ENCODE measurements at places on chromosomes 6 and 20.
A peak's percentile ranks its signal among the peaks of the same experiment; 100 is the strongest.

DNA sequence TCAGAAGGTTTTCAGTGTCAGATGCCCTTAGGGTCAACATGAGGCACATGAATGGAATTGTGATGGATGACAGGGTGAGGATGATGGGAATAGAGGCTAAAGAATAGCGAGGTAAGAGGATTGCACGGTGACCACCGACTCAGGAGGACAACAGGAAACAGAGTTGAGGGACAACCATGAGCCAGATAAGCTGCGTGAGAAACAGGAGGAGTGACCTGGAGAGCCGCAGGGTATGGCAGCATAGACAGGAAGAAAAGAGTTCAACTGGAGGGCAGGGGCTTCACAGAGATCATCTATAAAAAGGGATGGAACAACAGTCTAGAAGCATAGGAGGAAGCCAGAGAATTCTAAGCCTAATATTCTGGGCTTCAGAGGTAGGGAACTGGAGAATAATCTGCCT lies 84.7 kb upstream of the ENPP5 start:
- no peaks in the 10 kb centered on the region for H3K4me1 ChIP-seq
- no peaks in the 10 kb centered on the region for H3K36me3 ChIP-seq
- no peaks in the 10 kb centered on the region for H3K27me3 ChIP-seq
- no peak for DNase-seq
- no peak overlapping the region for H3K4me3 ChIP-seq

DNA sequence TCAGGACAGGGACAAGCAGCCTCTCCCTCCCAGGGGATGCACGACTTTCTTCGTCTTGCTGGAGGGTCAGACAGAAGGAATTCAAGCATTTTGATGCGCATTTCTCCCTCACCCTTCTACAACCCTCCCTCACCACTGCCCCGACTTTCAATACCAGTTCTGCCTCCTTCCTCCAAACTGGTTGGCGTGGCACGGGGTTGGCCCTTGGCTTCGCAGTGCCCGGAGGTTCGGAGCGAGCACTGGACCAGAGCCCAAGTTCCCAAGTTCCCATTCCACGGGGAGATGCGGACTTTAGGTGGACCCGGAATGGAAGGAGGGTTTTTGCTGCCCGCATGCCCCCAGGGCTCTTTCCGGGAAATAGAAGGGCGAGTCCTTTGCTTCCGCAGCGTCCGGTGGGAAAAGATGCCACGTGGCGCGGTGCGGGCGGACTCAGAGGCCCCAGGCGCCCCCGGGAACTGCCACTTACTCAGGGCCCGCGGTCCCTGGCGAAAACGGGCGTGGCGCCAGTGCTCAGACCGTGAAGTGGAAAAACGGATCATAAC lies 8.0 kb upstream of the LAMP5 start:
- H3K4me3 ChIP-seq, result no peak overlapping the region
- H3K4me1 ChIP-seq, result no peaks in the 10 kb centered on the region
- peaks cover 6% of the 10 kb centered on the region for H3K27me3 ChIP-seq
- no peak for DNase-seq
- no peaks in the 10 kb centered on the region for H3K36me3 ChIP-seq

- DNase-seq, result no peak
- H3K27me3 ChIP-seq, result no peaks in the 10 kb centered on the region
- no peaks in the 10 kb centered on the region for H3K36me3 ChIP-seq
- H3K27ac ChIP-seq, result no peak overlapping the region
- H3K4me3 ChIP-seq, result no peak overlapping the region
Measured at GRCh38 chr6:23250556-23250955, 681.2 kb downstream of the HDGFL1 start.

GRCh38 chr6:98380589-98380988 lies 453.8 kb upstream of the POU3F2 start:
- no peaks in the 10 kb centered on the region for H3K4me1 ChIP-seq
- no peak overlapping the region for H3K4me3 ChIP-seq
- no peak overlapping the region for H3K27ac ChIP-seq

GRCh38 chr6:164166515-164166914 lies 752.0 kb downstream of the QKI start:
- H3K4me1 ChIP-seq, result no peaks in the 10 kb centered on the region
- H3K27me3 ChIP-seq, result no peaks in the 10 kb centered on the region
- DNase-seq, result no peak
- H3K4me3 ChIP-seq, result no peak overlapping the region
- no peak overlapping the region for H3K27ac ChIP-seq
- no peaks in the 10 kb centered on the region for H3K36me3 ChIP-seq

GRCh38 chr6:163252061-163252591 lies 162.4 kb upstream of the QKI start:
- no peak overlapping the region for H3K27ac ChIP-seq
- DNase-seq, result no peak
- no peaks in the 10 kb centered on the region for H3K4me1 ChIP-seq
- no peaks in the 10 kb centered on the region for H3K36me3 ChIP-seq

DNA sequence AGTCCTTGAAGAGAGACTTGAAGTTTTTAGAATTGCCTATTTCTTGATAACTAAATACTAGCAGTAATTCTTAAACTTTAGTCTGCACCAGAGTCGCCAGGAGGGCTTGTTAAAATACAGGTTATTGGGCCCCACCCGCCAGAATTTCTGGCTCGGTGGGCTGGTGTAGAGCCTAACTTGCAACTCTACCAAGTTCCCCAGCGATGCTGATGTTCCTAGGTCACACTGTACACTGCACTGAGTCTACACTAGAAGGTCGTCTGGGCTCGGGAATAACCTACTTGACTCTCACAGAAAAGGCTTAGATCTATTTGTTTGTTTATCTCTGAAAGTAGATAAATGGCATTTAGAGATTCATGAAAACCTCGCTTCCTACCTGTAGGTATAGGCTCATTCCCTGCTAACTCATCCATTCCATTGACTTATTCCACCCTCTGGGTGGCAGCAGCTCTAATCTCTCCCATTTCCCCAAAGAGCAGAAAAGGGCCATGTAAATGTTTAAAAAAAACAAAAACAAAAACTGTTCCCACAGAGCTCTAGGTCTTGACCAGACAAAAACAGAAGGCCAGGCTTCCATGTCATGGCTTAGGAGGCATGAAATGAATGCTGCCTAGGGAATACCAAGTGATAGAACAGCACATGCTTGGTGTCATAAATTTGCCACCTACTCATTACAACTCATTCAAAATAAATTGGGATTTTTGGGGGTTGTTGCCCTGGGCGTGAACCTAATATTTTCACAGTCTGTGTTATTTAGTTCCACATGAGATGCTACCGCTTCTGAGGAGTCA lies 292.1 kb downstream of the ADGB start:
- H3K4me3 ChIP-seq, result no peak overlapping the region
- no peaks in the 10 kb centered on the region for H3K36me3 ChIP-seq
- H3K4me1 ChIP-seq, result no peaks in the 10 kb centered on the region
- H3K27me3 ChIP-seq, result no peaks in the 10 kb centered on the region

DNA sequence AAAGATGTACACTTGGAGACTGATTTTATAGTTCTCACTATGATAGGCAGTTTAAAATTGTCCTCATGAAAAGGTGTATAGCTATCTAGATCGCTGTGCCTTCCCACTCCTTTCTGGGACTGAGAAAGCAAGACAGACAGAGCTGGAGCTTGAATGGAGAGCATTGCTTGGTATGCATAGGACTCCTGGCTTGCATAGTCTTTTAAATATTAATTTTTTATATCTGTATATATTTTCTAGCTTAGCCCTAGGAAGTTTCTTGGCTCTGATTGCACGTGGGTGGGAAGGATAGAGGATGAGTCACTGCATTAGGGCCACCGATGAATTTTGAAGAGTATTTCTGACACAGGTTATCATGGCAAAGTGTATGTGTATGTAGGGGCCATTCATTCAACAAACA lies 150.0 kb upstream of the SPACA1 start:
- H3K27me3 ChIP-seq, result no peaks in the 10 kb centered on the region
- no peak overlapping the region for H3K4me3 ChIP-seq
- no peak for DNase-seq
- H3K36me3 ChIP-seq, result no peaks in the 10 kb centered on the region
- no peaks in the 10 kb centered on the region for H3K4me1 ChIP-seq

DNA sequence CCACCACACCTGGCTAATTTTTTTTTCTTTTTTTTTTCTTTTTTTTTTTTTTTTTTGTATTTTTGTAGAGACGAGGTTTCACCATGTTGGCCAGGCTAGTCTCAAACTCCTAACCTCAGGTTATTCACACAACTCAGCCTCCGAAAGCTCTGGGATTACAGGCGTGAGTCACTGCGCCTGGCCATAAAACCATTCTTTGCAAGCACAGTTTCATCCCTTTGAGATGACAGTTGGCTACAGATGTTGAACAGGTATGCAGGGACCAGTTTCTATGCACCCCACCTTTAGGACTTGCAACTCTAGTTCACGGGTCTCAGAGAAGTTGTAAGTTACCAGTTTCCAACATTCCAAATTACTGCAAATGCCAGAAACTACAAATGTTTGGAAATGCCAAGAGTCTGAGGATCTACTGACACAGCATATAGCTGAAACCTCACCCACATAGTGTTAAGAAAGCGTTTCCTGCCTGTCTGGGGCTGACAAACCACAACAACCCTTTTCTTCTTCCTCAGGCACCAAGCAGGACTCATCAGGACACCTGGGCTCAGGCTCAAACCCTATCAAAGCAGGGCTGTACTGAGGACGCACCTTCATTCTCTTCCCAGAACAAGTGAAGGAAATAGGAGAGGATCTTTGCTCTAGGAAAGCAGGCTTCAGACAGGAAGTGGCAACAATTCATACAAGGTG lies 22.9 kb downstream of the ARHGAP18 start:
- no peak overlapping the region for H3K27ac ChIP-seq
- no peak for DNase-seq
- no peaks in the 10 kb centered on the region for H3K27me3 ChIP-seq
- H3K36me3 ChIP-seq, result no peaks in the 10 kb centered on the region
- H3K4me1 ChIP-seq, result no peaks in the 10 kb centered on the region

- DNase-seq, result peak; percentile 27
- H3K27me3 ChIP-seq, result no peaks in the 10 kb centered on the region
- no peak overlapping the region for H3K4me3 ChIP-seq
- peaks cover 8% of the 10 kb centered on the region for H3K4me1 ChIP-seq
Measured at GRCh38 chr6:168192195-168192900, 113.3 kb upstream of the FRMD1 start.

- no peaks in the 10 kb centered on the region for H3K27me3 ChIP-seq
- no peak overlapping the region for H3K4me3 ChIP-seq
- no peaks in the 10 kb centered on the region for H3K4me1 ChIP-seq
- DNase-seq, result no peak
- H3K36me3 ChIP-seq, result no peaks in the 10 kb centered on the region
- no peak overlapping the region for H3K27ac ChIP-seq
Measured at GRCh38 chr20:18669241-18670019, 81.6 kb downstream of the DTD1 start.

GRCh38 chr20:15756754-15757115 lies 816.5 kb downstream of the KIF16B start:
- no peaks in the 10 kb centered on the region for H3K36me3 ChIP-seq
- H3K4me1 ChIP-seq, result no peaks in the 10 kb centered on the region
- no peak overlapping the region for H3K4me3 ChIP-seq
- no peaks in the 10 kb centered on the region for H3K27me3 ChIP-seq

DNA sequence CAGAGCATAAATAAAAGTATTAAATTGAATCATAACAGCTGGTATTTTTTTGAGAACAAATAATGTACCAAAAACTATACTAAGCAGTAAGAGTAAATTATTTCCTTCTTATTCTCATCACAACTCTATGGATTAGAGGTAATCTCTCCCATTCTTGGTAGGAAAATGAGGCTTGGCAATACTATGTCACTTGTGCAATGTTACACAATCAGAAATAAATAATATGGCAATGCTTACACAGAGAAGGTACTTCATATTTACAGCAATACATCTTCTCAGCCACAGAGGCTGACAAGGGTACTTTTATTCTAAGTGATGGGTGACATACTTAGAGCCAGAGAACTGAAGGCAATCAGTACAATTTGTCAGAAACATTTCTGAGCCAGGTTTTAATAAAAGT lies 3.9 kb downstream of the DST start:
- H3K27me3 ChIP-seq, result no peaks in the 10 kb centered on the region
- H3K4me1 ChIP-seq, result peaks cover 5% of the 10 kb centered on the region
- H3K27ac ChIP-seq, result peak overlapping the region; percentile 44
- no peak for DNase-seq

DNA sequence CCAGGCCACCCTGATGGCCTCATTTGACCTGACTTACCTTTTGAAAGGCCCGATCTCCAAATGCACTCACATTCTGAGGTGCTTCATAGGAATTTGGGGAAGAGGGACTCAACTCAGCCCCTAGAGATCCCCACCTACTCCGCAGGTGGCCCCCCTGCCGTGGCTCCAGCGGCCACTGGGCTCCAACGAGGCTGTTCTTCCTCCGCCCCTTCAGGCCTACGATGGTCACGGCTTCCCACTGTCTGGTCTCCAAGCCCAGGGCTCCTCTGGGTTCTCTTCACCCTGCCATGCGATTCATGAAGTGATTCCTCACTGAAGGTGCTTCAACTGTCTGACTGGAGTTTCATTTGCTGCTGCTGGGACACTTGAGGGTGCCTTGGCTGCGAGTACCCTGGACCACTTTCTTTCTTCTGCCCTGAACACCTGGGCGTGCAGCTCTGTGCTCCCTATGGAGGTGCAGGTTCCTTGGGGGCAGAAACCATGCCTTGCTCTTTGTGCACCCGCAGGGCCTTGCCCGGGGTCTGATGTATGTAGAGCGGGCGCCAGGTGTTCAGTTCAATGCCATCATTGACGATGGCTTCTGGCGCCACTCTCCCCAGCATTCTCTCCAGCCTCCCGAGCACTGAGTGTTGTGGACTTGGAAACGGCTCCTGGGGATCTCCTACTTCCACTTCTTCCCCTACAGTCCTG lies 10.0 kb upstream of the DUSP22 start:
- DNase-seq, result no peak
- H3K27ac ChIP-seq, result no peak overlapping the region
- H3K4me1 ChIP-seq, result no peaks in the 10 kb centered on the region

DNA sequence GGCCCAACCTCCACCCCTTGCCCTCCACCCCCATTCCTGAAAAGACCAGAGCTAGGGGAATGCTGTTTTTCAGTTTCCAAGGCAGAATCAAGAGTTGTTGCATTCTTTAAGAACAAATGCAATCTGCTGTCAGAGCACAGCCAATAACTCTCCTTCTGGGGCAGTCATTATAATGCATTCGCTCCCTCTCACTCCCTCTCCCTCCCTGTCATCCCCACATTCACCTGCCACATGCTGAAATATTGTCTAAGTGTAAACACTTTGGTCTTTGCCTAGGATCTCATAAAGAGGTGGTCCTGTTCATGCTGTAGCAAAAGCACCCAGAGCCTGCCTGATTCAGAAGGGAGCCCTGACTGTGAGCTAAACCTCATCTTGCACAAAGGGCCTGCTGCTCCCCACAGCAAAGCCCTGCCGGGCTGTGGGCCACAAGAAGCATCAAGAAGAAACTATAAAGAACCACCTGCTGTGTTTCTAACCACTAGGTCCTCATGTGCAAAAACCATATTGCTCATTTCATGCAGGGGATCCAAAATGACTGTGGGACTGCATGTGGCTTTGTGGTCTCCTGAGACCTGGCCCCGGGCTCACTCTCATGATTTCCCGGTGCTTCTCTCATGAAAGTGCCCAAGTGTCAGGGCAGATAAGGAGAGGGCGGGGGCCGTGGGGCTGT lies 85.6 kb downstream of the GPR6 start:
- no peaks in the 10 kb centered on the region for H3K36me3 ChIP-seq
- H3K4me3 ChIP-seq, result no peak overlapping the region
- H3K4me1 ChIP-seq, result no peaks in the 10 kb centered on the region
- H3K27me3 ChIP-seq, result no peaks in the 10 kb centered on the region
- no peak for DNase-seq
- no peak overlapping the region for H3K27ac ChIP-seq
